HFFc6 (cell line): ENCODE measurements at places on chromosomes 12 and 14.

DNA sequence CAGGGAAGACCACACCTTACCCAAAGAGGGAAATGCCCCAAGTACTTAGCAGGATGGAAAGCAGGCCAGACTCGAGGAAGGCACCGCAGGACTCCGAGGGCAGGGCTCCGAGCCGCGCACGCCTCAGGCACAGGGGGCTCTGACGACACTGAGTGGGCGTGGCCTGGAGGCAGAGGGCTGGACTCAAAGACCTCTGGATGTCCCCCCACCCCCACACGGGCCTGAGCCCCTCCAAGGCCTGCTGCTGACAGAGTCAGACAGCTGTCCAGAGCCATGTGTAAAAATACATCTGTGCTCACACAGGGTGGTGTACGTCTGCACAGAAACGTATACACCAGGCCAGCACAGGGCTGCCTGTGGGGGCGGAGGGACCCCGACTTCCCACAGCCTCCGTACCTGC, 1.4 kb downstream of the AKT1 start:
- peak; percentile 8 for DNase-seq

DNA sequence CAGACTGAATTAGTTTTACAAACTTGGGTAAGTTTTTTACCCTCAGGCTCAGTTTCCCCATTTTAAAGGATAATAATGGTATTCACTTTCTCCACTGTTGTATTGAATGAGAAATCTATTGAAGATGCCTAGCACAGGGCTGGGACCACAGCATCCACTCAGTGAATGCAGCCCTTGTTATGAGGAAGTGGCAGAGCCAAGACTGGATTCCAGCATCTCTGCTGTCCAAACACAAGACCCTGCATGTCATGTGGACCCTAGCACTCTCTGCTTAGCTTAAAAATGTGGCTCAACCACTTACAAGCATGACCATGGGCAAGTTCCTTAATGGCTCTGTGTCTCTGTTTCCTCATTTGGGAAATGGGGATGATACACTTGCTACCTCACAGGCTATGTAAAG, 24.1 kb upstream of the TRIM9 start:
- no peak for DNase-seq

DNA sequence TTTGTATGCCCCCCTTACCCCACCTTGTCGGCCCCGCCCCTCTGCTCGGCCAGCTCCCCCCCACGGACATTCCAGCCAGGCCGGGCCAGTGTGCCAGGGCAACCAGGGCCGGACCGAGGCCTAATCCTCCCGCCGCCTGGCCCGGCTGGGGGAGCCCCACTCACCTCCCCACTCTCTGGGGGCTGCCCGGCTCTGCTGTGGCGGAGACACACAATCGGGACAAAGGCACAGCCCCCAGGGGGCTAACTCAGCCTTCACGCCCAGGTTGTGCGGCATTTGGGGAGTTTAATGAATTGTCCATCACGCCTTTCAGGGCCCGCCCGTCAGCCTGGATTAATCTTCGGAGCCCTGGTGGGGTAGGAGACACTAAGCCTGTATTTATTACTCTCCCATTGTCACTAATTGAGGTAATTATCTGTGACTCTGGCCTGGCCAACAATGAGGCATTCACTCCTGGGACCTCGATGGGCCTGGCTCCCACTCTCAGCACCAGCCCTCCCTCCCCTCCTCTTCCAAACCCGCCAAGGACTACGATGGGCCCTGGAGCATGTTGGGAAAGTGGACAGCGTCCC, 8.7 kb downstream of the WNT1 start:
- no peak for DNase-seq

- DNase-seq = no peak
Measured at GRCh38 chr14:44494137-44494536, 12.9 kb downstream of the FSCB start.

DNA sequence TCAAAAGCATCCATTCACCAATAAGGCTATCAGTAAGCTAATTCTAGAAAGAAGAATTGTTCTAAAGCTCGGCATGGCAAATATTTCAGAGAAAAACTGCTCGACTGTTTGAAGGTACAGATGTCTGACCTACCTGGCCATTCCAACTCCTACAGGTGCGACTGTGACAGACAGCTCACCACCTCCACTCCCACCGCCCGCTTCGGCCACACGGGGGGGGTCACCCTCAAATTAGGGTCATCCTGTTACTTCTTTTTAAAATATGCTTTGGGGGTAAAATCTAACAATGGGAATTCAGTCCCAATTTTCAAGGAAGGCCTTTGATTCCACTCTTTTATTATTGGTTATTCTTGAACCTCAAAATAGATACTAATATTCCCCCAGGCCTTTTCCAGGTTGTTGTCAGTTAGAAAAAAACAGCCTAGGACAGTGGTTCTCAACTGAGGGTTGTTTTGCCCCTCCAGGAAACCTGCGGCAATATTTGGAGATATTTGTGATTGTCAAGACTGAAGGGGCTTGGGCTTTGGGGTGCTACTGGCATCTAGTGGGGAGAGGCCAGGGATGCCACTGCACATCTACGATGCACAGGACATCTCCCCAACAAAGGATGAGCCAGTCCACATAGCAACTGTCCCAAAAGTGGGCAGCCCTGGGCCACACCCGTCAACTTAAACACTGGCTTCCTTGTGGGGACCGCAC, 81.2 kb downstream of the BCL11B start:
- no peak for DNase-seq

DNA sequence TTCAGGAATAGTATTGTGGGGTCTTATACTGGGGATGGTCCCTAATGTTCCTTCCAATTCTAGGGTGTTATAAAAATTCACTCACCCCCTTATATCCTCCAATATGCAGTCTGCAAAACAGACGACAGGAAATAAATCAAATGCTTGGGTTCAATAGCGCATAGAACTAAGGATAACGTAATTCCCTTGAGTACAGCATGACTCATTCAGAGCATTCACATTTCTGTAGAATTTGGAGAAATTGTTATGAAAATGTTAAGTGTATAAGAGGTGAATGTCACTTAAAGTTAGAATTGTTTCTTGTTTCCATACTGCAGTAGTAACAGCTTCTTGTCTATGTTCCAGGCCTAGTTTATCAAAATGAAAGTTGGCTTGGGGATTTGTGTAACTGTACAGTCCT, 271.4 kb downstream of the RPS29 start:
- DNase-seq = no peak

GRCh38 chr12:11540615-11541310, 108.7 kb upstream of the ETV6 start:
- no peak for DNase-seq

DNA sequence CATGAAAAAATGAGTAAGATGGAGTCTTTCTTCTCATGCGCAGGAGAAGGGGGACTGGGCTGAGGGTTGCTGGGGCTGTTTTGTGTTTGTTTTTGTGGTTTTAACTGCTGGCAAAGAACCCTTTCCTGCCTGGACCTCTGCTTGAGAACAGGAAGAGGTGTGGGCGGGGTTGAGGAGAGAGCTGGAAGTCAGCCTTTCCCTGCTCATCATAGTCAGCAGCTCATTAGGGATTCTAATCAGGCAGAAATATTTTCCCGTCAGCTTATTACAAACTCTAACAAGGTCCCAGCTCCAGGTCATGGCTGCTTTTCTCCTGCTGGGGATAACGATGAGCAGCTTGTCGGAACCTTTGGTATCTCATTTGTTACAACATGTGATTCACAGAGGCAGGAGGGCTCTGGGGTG, 185.0 kb upstream of the NRXN3 start:
- no peak for DNase-seq

GRCh38 chr14:34665785-34666435, 36.0 kb upstream of the SNX6 start:
- DNase-seq = peak; percentile 72

- no peak for DNase-seq
Measured at GRCh38 chr14:69291891-69292561, 32.1 kb downstream of the GALNT16 start.

GRCh38 chr12:112473056-112473455, 54.3 kb downstream of the PTPN11 start:
- no peak for DNase-seq

- peak; percentile 44 for DNase-seq
Measured at GRCh38 chr14:92960706-92961566, 38.0 kb downstream of the CHGA start.

GRCh38 chr12:3231399-3231876, 154.3 kb downstream of the TSPAN9 start:
- no peak for DNase-seq

DNA sequence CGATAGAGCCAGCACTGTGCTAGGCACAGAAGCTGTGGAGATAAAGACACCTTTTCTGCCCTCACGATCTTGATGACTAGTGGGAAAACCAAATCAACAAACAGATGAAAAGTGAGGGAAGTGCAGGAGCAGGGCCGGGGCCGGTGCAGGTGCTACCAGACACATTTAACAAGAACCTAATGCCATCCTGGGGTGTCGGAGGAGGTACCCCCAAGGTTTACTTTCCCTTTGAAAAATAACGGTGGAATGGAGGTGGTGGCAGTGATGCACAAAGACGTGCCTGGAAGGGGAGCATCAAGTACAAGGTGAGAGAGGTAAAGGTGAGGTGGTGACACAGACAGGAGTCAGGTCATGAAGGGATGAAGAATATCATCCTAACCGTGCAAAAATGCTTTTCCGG, 22.1 kb downstream of the SLC6A13 start:
- no peak for DNase-seq

- DNase-seq = no peak
Measured at GRCh38 chr12:26488351-26488750, 293.0 kb downstream of the SSPN start.

DNA sequence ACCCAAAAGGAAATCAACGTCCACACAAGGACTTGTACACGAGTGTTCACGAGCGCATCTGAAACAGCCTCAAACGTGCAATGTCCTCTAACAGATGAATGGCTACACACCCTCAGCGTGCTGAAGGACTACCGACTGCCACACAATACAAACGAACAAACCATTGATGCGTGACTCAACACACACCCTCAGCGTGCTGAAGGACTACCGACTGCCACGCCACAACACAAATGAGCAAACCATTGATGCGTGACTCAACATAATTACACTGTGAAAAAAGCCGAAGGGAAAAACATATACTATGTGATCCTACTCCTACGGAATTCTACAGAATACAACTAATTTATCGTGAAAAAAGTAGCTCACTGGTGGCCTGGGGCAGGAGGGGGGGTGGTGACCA, 25.1 kb upstream of the BTBD6 start:
- DNase-seq = no peak
